ENCODE measurements at places on chromosomes 11 and 22.

DNA sequence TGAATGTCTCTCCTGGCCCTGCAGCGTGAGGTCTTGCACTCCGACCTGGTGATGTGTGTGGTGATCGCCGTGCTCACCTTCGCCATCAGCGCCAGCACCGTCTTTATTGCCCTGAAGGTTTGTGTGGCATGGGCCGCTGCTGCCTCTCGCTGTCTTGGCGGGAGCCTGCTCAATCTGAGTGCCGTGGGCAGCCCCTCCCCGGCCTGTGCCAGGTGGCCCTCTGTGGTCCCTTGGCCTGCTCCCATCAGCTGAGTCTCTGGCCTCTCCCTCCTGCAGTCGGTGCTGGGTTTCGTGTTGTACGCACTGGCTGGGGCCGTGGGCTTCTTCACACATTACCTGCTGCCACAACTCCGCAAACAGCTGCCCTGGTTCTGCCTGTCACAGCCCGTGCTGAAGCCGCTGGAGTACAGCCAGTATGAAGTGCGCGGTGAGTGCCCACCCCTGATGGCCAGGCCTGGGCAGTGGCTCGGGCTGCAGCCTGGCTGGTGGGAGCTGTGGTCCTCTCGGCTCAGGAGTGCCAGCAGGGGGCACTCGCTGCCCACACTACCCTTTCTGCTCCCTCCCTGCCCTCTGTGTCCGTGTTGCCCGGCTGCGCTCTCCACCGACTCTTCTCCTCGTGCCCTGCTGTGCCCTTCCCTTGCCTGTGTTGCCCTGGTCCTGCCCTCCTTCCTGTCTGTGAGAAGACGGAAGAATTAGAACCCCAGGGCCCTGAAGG, 10.2 kb downstream of the PCNX3 start:
- DNase-seq, result no peak

DNA sequence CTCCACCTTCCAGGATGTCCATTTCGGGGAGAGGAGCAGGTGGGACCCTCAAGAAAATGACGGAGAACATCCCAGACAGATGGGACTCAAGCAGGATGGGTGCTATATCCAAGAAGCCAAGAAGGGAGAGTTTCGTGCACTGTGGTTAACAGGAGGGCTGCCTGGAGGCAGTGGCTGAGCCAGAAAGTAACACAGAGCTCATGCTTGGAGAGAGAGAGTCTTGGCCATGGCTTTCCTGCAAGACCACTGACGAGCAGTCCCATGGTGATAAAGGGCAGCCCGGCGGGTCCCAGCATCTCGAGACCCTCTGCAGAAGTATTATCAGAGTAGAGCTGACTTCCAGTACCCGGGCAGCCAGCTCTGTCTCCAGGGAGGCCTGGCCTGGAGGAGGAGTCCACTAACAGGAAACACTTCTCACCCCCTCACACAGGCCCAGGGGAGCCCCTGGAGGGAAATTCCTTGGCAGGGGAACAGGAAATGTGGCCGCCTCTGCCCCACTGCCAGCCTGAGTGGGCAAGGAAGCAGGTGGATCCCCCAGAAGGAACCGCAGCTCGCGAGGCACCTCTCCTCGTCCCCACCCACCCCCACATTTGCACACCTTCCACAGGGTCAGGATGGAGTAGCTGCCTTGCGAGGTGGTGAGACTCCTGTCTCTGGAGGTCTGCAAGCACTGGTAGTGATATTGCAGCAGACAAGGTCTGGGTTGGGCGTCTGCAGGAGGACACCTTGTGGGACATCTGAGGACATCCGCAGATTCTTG, 32.2 kb downstream of the CYTH4 start:
- DNase-seq, result peak; percentile 31

DNA sequence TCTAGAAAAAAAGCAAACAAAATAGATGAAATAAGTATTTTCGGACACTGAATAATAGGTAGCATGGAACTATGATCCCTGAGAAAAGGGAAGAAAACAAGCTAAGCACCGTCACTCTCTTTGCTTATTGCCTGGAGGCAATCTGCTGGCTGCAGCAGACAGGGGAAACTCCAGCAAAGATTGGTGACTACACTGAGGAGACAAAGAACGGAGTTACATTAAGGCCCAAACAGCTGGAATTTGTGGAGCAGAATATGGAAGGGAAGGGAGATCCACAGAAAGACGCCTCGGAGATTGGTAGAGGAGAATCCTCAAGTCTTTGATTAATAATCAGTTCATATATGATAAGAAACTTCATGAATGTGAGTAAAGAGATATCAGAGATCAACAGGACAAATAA, 150.2 kb downstream of the TYR start:
- DNase-seq, result no peak

DNA sequence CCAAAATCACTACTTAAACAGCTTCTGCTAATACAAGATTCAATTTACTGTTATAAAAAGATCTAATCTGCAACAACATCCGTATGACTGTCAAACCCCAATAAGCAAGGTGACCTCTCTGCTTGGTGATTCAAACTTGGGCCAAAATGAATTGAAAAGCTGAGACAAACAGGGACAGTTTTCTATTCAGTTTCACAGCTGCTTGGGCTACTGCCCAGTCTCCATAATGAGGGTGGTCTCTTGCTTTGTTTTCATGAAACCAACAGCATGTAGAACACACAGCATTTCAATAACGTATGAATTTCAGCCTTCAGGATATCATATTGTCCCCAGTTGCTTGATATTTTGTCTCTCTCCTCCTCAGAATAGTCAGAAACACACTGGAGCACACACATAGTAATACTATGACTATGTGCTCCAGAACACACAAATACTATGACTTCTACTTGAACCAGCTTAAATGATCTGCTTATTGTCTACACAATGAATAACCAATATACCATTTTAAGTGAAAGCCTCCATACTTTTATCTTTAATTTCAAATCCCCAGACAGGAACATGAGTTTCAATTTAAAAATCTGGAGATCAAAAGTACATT, 285.0 kb downstream of the TTC28 start:
- no peak for DNase-seq

DNA sequence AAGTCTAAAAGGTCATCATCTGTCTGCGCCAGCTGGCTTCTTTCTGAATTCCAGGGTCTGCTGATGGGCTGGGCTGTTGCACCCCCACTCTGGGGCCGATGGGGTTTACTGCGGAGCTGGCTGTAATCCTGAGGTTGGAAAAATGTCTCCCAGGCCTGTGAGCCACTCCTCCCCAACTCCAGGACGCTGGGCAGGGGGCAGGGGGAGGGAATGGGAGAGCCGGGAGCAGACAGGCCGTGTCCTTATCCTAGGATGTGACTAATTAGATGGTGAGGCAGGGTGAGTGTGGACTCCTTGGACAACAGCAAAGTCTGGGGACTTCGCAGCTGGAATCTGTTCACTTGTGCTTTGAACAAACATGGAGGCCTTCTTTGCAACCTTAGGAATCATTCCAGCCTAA, 48.7 kb downstream of the LRRC32 start:
- no peak for DNase-seq

DNA sequence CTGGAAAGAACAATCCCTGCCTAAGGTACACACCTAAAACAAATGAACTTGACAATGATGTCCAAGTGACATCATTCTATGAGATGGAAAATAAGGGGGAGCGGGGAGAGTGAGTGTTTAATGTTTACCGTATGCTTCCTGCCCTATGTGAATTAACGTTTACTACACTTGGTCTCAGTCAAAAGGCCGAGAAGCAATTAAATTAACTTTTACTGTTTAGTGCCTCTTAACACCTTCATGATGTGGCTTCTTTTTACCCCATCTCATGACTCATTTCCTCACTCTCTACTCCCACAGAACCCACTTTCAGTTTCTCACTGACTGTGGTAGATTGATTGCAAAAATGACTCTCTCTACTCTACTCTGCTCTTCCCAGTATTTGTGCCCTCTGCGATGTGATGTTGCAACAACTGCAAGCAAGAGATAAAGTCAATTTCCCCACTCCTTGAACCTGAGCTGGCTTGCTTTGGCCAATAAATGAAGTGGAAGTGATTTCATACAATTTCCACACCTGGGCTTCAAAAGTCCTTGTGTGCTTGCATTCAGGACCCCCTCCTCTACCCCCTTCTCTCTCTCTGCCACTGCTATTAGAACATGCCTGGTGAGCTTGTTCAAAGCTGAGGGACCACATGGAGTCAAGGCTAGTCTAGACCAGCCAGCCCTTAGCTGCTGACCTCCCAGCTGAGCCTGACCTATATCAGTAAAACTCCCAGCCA, 11.6 kb upstream of the ALKBH3 start:
- DNase-seq, result peak; percentile 16

DNA sequence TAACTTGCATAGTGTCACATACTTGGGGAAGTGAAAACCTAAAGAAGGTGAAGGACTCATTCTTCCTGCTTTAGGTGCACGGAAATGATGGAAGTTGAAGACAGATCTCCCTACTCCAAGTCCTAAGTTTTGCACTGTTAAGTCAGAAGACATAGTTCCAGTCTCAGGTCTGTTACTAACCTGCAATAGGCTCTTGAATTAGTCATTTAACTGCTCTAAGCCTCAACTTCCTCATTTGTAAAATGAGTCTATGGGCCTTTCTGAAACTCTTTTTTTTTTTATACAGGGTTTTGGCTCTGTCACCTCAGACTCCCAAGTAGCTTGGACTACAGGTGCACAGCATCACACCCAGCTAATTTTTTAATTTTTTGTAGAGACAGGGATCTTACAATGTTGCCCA, 30.8 kb upstream of the POU2AF1 start:
- no peak for DNase-seq

GRCh38 chr22:21451545-21452520, 15.4 kb upstream of the TMEM191C start:
- no peak for DNase-seq

DNA sequence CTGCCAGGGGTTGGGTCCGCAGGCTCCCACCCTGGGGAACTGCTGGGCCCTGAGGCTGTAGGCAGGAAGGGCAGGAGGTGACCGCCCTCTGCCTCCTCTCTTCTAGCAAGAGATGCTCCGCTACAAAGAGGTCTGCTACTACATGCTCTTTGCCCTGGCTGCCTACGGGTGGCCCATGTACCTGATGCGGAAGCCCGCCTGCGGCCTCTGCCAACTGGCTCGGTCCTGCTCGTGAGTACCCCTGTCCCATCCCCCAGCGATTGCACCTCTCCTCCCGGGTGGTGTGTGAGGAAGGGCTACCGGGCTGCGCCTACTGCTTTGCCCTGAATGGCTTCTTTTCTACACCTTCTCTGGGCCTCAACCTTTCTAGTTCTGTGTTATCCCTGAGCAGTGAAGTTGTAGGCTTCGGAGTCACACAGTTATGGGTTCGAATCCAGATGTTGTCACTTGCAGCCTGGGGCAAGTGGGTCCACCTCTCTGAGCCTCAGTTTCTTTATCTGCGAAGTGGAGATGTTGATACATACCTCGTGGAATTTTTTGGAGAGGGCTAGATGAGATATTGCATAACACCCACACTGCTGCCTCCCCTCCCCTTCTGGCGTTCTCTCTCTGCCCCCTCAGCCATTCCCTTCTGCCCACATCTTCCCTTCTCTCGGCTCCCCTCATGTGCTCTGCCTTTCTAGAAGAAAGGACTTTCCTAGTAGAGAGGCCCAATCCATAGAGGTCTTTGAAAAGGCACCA, 21.1 kb upstream of the MYRF start:
- DNase-seq, result no peak

DNA sequence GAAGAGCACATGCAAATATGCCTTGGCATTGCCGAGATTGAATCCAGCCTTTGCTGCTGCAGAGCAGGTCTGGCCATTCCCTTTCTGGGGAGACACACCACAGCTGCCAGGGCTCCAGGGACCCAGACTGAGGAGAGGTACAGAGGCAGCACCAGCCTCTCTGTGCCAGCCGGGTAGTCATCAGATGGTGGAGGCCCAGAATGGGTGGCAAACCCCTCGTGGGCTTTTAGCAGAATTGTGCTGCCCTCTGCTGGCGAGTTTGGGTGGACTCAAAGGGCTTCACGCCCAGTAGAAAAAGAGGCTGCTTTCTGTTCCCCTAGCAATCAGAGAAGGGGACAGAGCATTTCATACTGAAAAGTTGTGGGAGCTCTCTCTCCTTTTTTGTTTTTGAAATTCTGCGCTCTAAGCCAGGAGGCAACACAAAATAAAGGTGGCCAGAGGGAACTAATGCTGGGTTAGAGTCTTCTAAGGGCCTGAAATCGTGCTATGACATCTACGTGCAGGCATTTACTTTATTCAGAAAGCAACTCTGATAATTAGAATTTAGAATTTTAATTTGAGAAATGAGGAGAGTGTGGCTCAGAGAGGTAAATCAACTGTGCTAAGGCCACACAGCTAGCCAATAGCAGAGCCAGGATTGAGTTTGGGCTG, 158.8 kb upstream of the NAV2 start:
- DNase-seq, result peak; percentile 75

GRCh38 chr11:65448418-65449105, 26.0 kb downstream of the NEAT1 start:
- no peak for DNase-seq

- DNase-seq, result no peak
Observed at GRCh38 chr22:48870436-48870835, 957.2 kb downstream of the BRD1 start.

GRCh38 chr11:112318184-112318591, 57.5 kb upstream of the PLET1 start:
- DNase-seq, result no peak

DNA sequence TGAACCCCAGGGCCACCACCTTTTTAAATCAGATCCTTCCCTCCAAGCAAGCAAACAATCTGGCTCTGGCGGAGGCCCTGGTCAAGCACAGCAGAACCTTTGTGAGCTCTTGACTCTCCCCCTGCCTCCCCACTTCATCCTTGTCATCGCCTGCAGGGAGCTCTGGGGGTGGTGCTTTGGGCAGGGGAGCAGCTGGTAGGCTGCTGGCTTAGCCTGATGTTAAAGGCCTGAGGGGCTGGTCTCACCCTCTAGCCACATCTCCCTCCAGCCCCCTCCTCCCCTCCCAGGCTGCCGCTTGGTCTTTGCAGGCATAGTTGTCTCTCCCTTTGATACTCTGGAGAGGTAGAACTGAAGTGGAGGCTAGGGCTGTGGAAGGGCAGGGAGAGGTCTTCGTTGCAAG, 50.9 kb downstream of the THAP12 start:
- no peak for DNase-seq

GRCh38 chr22:35154937-35155387, 89.0 kb downstream of the ISX start:
- no peak for DNase-seq
